Activated CD8-positive, alpha-beta memory T cell treated with anti-CD3 and anti-CD28 coated beads for 1 hour (primary cell): ENCODE measurements at places on chromosomes 7 and 10.

- DNase-seq: no peak
Observed at GRCh38 chr7:78783179-78783962, 670.1 kb downstream of the MAGI2 start.

GRCh38 chr7:45027774-45028114, 27.7 kb downstream of the CCM2 start:
- no peak for DNase-seq

- DNase-seq: no peak
Observed at GRCh38 chr7:125599387-125599786, 669.8 kb upstream of the POT1 start.

DNA sequence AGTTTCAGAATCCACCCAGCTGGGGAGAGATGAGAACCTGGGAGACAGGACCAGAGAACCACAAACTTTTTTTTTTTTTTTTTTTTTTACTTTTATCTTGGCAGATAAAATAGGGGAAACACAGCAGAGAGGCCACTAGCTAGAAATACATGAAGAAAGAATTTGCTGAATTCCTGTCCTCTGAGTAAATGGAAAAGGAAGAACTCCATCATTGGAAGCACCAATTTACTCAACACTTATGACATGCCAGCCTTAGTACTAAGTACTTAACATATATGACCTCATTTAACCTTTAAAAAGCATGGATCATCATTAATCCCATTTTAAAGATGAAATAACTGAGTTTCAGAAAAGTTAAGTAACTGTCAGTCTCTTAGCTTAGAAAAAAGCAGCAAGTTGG, 343.0 kb upstream of the NPSR1 start:
- DNase-seq: no peak

- no peak for DNase-seq
Observed at GRCh38 chr7:122132341-122132740, 11.7 kb downstream of the AASS start.

- DNase-seq: no peak
Observed at GRCh38 chr7:27586825-27587224, 75.9 kb downstream of the HIBADH start.

DNA sequence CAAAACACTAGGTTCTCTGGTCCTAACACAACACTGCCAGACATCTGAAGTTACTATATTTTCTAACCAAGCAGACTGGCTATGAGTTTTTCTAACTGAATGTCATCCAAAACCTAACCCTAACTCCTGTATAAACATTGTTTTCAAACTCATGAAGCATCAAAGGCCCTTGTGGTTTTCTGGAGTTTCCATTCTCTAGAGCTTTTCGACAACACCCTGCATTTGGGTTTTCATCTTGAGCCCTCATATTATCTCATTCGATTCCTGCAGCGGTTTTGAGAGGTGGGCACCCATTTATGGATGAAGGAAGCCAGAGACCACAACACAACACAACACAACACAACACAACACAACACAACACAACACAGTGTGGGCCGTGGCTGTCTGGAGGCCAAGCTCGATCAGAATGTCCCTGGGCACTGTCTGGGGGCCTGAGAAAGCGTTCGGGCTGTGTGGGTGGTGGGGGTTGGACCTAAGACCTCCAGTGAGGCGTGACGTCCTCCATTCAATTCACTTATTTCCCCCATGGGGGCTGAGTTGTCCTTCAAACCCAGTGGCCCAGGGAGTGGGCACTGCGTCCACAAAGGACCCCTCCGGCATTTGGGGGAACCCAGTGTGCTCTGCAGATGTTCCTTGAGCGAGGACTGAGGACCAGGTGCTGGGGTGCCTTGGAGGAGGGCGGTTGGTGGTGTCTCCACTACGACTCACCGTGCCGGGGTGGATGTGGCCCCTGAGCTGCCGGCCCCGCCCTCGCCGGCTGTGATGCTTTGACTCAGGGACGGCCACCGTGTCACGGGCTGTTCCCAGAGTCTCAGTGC, 490.4 kb downstream of the DNAJB6 start:
- DNase-seq: no peak

DNA sequence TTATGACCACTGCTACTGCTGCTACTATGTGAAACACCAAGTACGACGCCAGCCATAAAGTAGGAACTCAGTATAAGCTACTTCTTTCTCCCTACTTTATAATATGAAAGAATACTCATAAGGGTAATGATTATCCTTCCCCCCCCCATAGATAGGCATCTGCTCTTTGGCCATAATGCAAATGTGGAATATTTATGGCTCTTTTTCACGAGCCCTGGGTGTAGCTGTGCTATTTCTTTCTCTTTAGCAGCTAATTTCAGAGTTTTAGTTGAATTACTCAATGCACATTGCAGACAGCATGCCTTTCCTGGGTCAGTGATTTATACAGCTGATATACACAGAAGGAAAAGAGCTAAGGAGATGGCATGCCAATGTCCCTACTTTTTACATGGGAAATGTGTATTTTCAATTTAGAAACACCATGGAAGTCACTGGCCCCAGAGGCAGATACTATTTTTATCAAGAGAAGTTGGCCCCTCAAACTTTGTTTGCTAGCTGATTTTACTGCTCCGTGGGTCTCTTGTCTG, 234.1 kb upstream of the KIAA1217 start:
- no peak for DNase-seq

DNA sequence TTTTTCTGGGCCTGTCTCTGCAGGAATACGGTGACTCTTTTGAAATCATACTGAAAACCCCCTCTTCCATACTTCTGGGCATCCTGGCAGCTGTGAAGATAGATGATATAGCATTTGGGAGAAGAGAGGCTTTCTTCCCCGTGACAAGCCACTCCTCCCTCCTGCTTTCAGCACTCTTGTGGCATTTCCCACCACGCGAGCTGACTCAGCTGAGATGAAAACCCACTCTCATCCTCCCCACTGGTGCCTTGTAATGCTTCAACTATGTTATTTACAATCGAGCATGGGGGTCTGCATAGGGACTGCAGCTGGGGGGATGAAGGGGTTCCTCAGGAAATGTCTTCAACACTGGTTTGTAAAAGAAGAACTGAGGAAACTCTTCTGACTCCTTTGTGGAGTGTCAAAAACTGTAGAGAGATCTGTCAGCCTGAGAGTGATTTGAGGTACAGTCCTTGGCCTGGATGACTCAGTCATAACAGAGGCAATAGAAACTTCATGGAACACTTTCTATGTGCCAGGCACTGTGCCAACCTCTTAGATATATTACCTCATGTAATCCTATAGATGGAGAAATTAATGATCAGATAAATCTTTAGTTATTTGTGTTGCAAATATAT, 1.7 kb upstream of the TBATA start:
- DNase-seq: no peak

DNA sequence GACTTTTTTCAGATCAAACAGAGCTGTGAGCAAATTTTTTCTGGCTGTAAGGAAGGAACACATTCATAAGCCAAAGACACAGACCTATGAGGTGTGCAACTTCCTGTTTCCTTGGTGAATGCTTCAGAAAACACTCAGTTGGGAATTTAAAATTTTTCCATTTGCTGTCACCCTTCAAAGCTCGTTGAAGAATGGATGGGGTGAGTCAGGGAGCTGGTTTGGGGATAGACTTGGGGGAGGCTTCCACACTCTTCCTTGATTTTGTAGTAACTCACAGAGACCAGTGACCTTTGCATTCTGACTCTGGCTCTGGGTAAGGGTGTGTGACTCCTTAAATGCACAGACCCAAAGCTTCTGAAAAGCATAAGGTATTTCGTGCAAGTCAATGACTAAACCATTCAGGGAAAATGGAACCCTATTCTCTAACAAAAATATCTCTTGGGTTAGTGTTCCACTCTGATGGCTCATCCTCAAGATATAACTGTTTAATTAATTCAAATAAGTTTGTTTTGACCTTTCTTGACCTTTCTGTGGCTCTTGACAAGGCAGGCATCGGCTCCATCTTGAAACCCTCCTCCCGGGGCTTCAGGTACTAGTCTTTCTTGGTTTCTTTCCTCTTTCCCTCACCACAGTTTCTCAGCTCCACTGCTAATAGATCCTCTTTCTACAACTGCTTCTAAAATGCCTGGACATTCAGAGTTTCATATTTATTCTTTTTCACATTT, 227.8 kb upstream of the INHBA start:
- DNase-seq: no peak

DNA sequence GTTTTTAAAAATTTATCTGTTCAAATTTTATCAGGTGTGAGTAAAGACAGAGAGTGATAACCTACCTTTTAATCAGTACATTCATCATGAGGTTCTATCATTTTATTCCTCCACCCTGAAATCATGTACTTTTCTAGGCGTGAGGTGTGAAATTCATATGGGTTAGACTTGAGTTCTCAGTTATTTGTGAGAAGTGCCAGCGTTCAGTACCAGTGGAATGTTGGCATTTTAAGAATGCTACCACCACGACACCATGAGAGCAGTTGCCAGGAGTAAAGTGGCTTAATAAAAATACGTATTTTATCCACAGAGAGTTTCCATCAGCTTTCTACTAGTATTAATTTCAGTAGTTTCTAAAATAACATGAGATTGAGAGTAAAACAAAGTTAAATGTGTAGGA, 104.1 kb upstream of the FERD3L start:
- no peak for DNase-seq

GRCh38 chr10:87715552-87716347, 56.1 kb downstream of the PAPSS2 start:
- DNase-seq: no peak
